ENCODE measurements at places on chromosomes 2 and 18. TPM values are rescaled to one million over a fixed set of nuclear protein-coding genes. Genes with fewer than 3 reads are reported as not detected.

HOXD12 gene
- 1.3 TPM for total RNA-seq

ALPP gene
- total RNA-seq, result not detected

CD226 gene
- total RNA-seq, result 0.55 TPM

VIT gene
- total RNA-seq, result 13.2 TPM

TDRD15 gene
- 0.55 TPM for total RNA-seq

TMEM247 gene
- not detected for total RNA-seq

LOXHD1 gene
- 0.27 TPM for total RNA-seq

DNA sequence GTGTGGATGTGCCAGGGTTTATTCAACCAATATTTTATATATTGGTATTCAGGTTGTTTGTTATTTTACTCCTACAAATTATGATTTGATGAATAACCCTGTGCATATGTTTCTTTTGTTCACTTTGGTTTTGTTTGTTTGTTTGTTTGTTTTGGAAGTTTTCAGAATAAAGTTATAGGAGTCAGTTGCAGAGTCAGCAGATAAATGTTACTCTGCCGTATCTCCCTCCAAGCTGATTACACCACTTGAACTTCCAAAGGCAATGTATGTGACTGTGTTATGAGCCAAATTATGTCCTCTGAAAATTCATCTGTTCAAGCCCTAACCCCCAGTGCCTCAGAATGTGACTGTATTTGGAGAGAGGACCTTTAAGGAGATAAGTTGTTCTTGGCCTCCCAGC, 497.5 kb downstream of the TNS1 start:
- DNase-seq, result no peak

DNA sequence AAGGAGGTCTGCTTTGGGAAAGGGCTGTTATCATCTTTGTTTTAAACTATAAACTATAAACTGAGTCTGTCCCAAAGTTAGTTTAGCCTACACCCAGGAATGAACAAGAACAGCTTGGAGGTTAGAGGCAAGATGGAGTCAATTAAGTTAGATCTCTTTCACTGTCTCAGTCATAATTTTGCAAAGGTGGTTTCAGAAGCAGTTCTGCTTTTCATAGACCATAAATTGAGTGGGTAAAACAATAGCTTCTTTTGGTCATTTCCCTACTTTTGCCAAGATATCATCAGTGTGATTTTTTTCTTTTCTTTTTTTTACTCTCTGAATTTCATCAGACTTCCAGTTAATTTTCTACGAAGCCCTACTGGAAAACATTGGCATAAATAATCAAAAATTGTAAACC, 117.0 kb downstream of the AP1S3 start:
- no peak for DNase-seq

DNA sequence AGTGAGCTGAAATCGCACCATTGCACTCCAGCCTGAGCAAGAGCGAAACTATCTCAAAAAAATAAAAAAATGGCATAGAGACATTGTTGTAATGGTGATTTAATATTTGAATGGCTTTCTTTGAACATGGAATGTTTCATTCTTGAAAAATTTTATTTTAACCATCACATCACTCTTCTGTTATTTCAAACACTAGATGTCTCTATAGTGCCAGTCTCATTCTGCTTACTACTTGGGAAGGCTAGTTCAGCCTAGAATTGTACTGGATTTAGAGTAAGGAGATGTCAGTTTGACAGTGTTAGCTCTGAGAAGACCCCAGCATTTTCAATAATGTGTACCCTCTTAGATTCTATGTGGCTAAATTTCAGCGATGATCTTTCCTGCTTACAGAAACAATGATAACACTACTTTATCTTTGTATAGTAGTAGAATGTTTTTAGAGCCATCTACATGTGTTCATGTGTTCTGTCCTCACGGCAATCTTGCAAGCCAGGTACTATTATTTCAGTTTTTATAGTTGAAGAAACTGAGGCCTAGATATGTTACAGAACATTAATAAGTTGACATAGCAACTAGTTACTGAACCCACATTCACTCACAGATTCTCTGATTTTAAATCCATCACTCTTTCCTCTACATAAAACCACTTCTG, 142.9 kb upstream of the ZSWIM2 start:
- no peak for DNase-seq

DNA sequence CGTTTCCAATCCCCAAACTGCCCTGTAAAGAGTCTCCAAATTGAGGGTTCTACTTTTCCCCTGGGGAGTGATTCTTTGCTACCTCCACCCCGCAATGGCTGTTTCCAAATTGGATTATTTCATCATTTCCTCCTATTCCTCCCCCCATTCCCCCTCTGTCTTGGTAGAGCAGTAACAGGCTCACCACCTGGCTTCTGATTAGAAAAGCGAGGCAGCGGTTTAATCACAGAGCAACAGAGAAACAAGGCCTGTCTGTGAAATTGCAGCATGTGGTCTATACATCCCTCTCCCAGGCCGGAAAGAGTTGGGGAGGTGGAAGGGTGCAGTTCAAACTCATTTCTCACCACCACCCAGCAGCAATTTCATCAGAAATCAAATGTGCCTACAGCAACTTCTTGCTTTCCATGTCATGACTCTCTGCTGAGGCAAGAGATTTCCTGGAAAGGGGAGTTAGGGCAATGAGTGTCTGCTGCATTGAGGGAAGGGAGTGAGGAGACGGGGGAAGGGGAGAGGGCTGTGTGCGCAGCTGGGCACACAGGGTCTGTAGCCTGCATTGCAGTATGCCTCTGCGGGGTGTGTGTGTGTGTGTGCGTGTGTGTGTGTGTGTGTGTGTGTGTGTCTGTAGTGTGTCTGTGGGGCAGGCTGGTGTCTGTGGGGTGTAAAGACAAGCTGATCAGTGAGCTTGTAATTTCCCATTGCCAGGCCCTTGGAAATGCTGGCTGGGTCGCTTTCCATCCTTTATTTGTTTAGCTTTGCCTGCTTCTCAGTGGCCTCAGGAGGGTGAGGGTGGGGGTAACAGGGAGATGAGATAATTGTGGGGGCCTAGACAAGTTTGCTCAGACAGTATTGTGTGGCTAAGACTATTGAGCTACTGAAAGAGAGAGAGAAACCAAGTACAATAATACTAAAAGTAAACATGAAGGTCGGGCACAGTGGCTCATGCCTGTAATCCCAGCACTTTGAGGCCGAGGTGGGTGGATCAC, 13.5 kb upstream of the IGFBP2 start:
- DNase-seq, result no peak

GRCh38 chr2:31729065-31729439, 148.3 kb upstream of the SRD5A2 start:
- DNase-seq, result no peak

GRCh38 chr2:136997557-136997956, 232.2 kb downstream of the THSD7B start:
- no peak for DNase-seq

DNA sequence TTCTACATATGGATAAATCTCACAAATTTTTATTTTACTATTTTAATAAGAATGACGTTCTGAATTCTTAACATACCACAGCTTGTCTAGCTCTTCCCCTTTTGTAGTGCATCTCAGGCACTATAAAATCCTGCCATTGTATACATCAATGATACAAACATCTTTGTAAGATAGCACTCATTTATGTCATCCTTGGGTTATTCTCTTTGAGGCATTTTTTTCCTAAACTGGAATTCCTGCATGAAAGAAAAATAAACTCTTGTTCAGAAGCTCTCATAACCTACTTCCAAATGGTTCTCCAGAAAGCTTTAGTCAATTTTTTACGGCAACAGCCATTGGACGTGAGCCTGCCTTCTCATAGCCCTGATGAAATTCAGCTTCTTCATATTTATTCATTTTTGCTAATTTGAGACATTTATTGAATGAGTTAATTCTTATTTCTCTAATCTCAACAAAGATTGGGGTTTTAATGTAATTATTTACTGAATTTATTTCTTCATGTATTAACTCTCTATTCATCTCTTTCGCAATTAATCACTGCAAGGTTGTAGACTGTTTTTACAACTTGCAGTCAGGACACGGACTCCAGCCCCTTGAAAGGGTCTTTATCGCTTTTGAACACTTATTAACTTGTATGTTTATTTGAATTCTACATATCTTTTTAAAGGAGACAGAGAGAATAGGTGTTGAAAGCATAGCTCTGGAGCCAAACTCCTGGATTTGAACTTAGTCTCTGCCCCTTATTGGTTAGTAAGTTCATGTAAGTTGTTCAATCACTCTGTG, 57.6 kb upstream of the PARD3B start:
- no peak for DNase-seq

DNA sequence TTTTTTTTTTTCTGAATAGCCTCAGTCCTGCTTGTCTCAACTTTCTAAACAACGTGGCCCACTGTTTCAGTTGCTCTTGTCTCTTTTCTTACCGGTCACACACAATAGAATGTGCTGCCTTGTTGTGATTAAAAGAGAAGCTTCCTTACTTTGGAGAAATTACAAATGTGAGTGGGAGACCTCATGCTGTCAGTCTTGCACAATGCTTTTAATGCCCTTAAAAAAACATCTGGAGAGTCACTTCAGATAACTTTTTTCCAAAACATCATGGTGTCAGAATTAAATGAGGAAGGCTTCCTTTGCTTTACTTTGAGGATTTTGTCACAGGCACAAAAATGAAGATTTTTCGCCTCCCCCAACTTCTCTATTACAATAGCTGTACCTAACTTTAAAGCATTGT, 37.7 kb downstream of the LHCGR start:
- no peak for DNase-seq

DNA sequence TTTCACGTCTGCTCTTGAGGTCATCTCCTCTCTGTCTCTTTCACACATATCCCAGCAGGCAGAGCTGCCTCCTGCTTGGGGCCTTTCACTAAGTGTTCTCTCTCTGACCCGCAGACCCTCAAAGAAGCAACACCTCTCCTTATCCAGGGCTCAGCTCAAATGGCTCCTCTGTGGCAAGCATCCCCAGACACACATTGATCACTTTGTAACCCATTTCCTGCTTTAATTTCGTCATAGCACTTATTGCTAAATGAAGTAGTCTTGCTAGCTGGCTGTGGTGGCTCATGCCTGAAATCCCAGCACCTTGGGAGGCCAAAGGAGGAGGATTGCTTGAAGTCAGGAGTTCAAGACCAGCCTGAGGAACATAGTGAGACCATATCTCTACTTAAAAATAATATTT, 41.4 kb downstream of the SGPP2 start:
- no peak for DNase-seq

- no peak for DNase-seq
These were observed 134.7 kb upstream of the EPAS1 start for GRCh38 chr2:46162329-46163097.

DNA sequence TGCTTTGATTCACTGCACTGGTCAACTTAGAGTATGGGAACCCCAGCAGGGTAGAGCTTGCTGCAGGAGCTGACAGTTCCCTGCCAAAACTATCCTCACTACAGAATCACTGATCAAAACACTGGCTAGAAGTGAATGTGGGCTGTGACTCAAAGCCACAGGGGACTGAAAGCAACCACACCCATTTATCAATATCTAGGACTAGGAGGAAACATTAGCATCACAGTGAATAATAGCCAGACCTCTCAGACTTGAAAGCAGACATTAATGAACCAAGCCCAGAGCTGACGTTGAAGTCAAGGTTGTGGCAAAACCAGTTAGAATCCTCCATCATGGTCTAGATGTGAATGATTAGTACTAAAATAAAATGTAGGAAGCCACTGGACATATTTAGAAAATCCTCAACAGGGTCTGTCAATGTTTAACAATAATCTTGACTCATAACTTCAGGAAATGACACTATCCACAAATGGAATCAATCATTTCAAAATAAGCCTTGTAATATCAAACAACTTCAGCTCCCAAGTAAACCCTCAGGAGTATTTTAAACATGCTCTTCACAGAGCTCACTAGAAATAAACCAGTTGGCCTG, 131.4 kb downstream of the CDH20 start:
- no peak for DNase-seq

- no peak for DNase-seq
These were observed 979 bp downstream of the LONRF2 start for GRCh38 chr2:100321179-100321865.

DNA sequence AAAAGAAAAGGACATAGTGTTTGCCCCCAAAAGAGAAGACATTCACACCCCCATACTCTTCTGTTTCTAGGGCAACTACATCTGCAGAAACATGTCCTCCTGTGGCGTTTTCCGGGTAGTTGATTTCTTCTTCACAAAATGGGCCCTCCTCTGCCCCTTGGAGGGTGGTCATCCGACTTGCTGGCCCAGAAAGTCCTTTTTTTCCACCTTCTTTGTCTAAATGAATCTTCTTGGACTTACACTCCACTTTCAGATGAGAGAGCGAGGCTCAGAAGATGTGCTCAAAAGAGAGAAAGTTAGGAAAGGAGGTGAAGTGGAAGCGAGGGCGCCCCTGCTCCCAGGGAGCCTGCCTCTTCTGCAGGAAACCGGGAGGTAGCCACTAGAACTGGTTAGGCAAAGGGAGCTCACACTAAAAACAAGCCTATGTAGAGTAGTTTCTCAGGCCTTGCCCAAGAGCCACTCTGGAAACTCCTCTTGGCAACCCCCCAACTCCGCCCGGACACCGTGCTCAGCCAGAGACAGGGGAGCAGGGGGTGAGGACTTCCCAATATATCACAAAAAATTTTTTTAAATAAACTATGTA, 10.2 kb upstream of the SIX3 start:
- no peak for DNase-seq

GRCh38 chr2:85440729-85441128, 22.2 kb downstream of the SH2D6 start:
- DNase-seq, result no peak

DNA sequence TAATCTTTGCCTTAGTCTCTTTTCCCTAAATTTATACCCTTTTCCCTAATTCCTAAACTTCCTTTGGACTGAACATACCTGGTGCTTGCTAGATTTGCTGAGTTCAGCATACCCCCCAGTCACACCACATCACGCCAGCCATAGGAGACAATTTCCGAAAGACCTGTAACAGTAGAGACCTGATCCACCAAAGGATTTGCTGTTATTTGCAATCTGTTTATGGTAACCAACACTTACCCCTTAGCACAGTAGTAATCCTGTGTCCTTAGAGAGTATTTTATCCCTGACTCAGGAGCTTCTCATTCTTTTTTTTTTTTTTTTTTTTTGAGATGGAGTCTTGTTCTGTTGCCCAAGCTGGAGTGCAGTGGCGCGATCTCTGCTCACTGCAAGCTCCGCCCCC, 8.6 kb downstream of the PSMG2 start:
- DNase-seq, result no peak

DNA sequence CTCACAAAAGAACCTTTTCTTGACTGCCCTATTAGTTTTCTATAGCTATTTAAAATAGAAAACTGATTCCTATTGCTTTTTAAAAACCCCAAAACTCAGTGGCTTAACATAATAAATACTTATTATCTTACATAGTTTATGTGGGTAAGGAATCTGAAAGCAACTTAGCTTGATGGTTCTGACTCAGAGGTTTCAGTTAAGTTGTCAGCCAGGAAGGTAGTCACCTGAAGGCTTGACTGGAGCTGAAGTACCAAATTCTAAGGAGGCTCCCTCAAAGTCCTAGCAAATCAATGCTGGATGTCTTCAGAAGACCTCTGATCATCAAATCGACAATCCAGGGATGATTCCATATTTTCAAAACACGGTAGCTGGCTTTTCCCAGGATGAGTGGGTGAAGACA, 546.6 kb upstream of the CDH2 start:
- no peak for DNase-seq
